ENCODE measurements at places on chromosomes 3 and 15. TPM values are rescaled to one million over a fixed set of nuclear protein-coding genes. Genes with fewer than 3 reads are reported as not detected.

Gene MYO1E
- total RNA-seq: 3.6 TPM

Gene VPS8
- 59.3 TPM for total RNA-seq

Gene FGF7
- total RNA-seq: not detected

GRCh38 chr3:123640740-123641462 is 56.0 kb upstream of the HACD2 start:
- DNase-seq: no peak

- DNase-seq: no peak
Observed at GRCh38 chr3:119294696-119295671, 801 bp downstream of the ARHGAP31 start.

DNA sequence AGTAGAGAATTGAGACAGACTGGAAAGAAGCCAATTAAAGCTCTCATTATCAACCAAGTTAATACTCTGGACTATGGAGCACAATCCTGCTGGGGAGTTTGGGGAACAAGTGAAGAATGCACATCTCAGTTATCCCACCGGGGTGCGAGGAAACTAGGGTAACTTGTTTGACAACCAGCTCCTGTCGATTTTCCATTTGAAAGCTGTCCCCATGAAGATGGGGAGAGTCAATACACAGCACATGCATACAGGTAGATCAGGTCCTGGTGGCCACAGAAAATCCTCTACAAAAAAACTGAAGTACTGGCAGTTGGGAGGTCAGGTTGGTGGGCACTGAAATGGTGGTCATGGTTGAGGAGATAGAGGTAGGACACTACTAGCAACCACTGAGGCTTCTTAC is 25.7 kb upstream of the GRAMD1C start:
- DNase-seq: no peak

DNA sequence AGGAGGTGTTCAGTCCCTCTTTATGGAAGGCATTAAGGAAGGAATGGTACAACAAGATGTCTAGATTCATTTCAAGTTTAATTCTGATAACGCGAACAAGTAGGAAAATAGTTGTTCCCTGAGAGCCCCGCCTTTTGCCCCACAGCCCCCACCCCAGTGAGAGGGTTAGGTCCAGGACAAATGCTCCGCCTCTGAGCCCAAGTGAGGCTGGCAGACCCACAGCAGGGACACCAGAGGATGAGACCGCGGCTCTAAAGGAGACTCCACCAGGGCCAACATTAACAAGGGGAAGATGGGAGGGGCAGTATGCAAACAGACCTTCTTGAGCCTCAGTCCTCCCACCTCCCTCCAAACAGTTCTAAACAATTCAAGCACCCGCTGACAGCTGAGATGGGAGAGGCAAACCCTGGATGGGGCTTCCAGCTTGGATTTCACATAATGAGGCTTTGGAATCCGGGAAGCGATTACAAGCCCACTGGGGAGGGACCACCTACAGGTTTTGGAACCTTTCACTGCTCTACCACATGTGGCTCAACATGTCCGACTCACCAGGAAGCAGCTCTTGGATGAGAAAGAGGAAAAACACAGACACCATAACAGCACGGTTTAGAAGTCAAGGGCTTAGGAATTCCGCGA is 42.9 kb upstream of the IREB2 start:
- DNase-seq: no peak

DNA sequence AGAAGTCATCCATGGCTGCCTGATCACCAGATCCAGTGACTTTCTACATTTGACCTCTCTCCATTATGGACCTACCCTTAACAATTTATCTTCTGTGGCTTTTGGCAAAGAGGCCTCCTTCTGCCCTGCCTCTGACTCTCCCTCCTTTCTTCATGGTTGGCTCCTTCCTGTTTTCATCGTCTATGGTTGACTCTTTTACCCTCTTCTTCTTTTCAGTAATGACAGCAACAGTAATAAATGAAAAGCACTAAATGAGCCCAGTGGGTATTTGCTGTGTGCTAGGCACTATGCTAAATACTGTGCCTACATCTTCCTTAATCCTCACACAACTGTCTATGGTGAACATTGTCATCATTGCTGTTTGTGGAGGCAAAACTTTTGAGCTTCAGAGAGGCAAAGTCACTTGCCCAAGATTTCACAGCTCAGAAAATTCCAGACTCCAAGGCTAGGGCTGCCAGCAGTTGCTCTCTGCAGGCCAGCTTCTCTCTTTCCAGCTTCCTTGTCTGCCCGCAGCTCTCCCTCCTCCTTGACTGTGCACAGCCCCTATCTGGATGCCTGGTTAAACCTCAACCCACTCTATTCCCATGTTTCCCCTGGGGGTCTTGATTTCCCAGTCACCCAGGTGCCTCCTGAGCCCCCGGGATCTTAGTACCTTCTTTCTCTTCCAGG is 24.6 kb downstream of the ITPR1 start:
- no peak for DNase-seq

- DNase-seq: no peak
Observed at GRCh38 chr3:7947930-7948329, 553.7 kb upstream of the LMCD1 start.

DNA sequence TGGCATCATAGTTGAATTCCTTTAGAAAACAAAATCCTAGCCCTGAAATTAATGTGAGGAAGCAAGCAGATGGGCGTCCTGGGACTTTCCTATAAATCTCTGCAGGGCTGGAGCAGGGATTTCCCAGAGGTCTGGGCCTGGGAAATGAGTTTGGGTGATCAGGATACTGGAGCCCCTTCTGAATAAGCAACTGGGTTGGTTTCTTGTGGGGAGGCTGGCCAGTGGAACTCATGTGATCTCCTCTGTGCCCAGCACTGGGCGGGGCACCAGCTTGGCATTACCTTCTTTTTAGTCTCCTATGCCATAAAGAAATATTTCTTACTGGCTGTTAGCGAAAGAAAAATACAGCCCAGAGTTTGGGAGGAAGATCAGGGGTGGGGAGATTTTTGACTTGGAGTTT is 1.7 kb downstream of the THSD4 start:
- DNase-seq: no peak

Gene CYP1A2
- total RNA-seq: not detected

DNA sequence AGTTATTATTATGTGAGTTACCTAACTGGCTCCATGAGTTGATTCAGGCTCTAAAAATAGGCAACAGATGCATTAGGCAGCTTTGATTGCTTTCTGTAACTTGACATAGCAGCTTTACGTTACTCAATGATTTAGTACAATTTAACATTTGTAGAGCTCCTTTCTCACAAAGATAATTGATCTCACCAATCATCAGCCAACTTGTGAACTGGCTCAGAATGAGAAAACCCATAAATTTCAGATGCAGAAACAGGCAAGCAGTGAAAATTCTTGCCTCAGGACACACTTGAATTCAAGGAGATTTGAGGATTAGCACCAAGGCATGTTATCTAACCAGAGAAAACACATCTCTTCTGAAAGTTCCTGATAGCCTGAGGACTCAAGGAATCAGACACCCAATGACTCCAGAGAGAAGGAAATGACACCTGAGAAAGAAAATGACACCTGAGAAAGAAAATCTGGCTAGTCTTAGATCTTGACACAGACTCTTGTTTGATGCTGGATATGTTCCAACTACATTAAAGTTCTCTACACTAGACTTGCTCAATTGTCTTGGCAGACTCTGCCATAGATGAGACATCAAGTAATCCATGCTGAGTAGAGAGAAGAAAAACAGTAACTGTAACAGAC is 315.1 kb upstream of the CBLB start:
- DNase-seq: no peak

- DNase-seq: peak; percentile 16
Observed at GRCh38 chr15:80379693-80380092, 24.5 kb upstream of the ARNT2 start.

GRCh38 chr3:40152482-40153133 is 156.9 kb upstream of the EIF1B start:
- no peak for DNase-seq

- DNase-seq: no peak
Observed at GRCh38 chr3:161142486-161142885, 37.3 kb upstream of the B3GALNT1 start.

DNA sequence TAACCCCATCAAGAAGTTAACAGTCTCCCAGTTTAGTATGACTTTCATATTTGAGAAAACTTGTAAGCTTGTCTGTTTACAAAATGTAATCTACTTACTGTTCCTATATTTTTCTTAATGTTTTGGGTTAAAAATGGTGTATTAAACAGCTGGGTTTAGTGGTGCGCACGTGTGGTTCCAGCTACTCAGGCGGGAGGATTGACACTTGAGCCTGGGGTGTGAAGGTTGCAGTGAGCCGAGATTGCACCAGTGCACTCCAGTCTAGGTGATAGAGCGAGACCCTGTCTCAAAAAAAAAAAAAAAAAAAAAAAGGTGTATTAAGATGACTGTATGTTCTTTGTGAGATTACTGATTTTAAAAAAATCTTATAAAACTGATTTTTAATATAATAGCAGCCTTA is 69.3 kb downstream of the BBX start:
- no peak for DNase-seq

Gene TMCO5A
- not detected for total RNA-seq

DNA sequence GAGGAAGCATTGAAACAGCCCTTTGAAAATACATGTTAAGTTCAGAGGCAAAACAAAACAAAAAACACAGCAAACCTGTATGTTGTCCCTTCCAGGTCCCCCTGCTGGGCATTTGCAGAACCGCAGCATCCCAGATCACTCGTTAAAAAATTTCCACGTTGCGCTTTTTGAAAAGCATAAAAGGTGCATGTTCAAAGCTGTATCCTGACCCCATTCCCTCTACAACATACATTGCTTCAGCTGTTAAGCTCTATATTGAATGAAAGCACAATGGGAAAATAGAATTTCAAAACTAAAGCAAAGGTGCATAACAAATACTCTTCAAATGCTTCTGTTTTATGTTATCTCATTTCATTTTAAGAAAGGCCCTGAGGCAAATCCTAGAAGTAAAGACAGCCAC is 328.3 kb downstream of the THSD4 start:
- peak; percentile 39 for DNase-seq
